ENCODE measurements at places on chromosomes 5 and 9.

- no peak for DNase-seq
Observed at GRCh38 chr9:26462213-26462612, 430.4 kb downstream of the CAAP1 start.

DNA sequence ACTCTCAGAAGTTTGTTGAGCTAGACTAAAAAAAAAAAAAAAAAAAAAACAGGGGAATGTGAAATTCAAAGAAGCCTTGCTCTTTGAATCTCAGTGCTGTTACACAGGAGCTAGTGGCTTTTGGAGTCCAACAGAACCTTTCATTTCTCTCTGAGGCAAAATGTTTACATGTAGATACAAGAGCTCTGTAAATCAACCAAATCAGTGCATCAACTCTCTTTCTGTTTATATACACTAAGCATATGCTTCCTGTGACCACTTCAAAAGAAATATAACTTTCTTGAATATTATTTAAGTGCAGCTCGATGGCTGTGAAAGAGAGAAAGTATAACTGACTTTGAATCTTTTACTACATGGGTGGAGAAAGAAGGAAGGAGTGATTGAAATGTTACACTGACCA, 115.3 kb upstream of the ITGA1 start:
- no peak for DNase-seq

- no peak for DNase-seq
Observed at GRCh38 chr9:105158020-105158419, 86.4 kb upstream of the SLC44A1 start.

- DNase-seq: no peak
Observed at GRCh38 chr5:88819301-88819999, 63.5 kb downstream of the MEF2C start.

- DNase-seq: no peak
Observed at GRCh38 chr9:34240006-34240405, 61.2 kb downstream of the UBAP1 start.

GRCh38 chr5:154937186-154937717, 759 bp downstream of the GEMIN5 start:
- DNase-seq: no peak

DNA sequence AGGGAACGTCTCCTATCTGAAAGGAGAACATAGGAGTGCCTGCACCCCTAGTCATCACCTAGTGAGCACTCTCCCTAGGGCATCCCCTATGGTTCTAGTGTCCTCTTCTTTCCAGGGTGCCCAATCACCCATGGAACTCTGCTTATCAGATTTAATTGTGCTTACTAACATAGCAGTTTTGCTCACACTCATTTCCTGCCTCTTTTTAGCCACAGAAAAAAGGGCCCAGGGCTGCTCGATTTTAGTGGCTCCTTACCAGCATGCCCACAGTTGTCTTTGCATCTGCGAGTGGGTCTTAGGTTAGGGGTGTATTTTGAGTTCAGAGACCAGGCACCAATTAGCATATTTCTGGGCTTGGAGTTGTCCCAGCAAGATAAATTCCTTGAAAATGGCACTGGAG, 1110.2 kb downstream of the TAF11L14 start:
- DNase-seq: no peak

GRCh38 chr5:161261668-161262323, 284.7 kb downstream of the GABRB2 start:
- no peak for DNase-seq

GRCh38 chr9:121498150-121498486, 1.5 kb downstream of the GGTA1 start:
- peak; percentile 5 for DNase-seq

- no peak for DNase-seq
Observed at GRCh38 chr5:138963763-138964371, 88.7 kb upstream of the LRRTM2 start.

GRCh38 chr5:160452795-160453194, 31.1 kb downstream of the PTTG1 start:
- no peak for DNase-seq

GRCh38 chr5:173383711-173384110, 55.5 kb upstream of the STC2 start:
- no peak for DNase-seq

- DNase-seq: no peak
Observed at GRCh38 chr9:111348821-111349271, 18.8 kb upstream of the OR2K2 start.

DNA sequence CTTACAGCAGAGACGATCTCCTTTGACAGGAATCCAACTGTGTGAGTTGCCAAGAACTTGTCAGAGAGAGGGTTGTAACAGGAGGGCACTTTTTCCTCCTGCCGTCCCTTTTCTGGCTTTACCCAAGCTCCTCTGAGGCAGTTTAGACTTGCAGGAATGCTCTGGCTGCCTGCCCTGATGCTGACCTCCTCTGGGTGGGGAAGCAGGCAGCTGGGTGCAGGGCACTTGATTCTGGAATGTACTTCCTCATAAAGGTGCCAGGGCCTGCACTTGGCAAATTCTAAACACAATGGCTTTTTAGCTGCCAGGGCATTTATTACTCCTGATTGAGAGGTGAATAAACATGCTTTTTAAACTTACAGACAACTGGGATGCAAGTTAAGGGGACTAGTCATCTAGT, 190.4 kb downstream of the EPB41L4A start:
- no peak for DNase-seq

DNA sequence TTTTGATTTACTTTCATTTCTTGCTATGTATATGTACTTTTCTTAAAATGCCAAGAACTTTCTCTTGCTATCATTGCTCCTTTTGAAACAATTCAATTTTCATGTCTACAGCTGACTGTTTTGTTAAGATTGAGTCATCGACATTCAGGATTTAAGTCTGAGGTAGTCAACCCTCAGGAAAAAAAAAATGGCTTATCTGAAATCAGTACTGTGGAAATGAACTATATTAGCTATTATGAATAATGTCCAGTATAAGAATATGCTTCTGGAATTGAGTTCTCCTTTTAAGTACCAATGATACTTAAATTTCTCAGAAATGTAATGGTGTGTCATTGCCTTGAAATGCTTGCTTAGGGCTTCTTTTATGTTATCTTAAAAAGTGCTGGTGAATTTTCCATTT, 37.9 kb downstream of the TNFAIP8 start:
- no peak for DNase-seq

GRCh38 chr5:179900711-179901110, 7.0 kb downstream of the TBC1D9B start:
- no peak for DNase-seq

DNA sequence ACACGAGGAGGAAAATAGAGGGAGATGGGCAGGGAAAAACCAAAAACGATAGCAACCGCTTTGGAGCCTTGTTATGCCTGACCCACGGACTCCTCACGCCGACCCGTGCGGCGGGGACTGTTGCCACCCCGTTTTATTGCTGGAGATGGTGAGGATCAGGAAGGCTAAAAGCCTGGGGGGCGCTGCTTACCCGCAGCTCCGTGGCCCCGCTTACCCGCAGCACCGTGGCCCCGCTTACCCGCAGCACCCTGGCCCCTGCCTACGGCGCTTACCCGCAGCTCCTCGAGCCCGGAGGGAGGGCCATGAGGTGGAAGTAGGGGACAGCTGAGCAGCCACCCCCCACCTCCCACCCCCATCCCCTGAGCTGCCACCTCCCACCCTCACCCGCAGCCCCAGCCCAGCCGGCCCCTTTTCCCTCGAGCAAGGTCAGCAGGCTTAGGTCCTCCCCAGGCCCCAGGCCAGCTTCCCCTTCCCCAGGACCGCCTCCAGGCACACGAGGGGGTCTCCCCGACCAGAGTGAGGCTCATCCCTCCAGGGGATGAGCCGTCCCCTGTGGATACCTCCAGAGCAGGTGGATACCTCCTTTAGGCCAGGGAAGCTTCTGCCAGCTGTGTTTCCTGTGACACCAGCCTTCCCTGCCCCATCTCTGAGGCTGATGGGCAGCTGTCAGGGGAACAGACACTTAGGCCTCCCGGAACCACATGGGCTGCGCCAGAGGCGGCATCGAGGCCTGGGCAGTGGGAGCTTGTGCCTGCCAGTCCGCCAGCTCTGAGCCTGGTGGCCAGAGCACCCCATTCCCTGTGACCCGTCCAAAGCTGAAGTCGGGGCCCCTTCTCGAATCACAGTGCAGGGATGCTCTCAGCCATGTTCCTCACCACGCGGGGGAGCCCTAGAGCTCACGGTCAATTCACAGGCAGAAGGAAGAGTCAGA, 92.3 kb downstream of the LMX1B start:
- DNase-seq: peak; percentile 66

DNA sequence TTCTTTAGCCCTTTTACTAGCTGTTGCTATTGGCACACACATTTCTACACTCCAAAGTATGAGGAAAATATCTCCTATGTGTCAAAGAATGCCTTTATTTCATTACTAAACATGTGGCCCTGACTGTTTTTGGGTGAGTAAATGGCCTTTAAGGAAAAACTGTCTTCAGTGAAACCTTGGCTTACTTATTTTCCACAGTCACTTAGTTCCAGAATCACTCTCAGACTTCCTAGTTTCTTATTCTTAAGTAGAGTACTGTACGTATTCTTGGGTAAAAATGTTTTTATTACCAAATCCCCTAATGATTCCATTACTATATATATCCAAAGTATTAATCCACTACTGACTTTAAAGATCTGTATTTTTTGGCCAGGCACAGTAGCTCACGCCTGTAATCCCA, 27.5 kb downstream of the ERP44 start:
- DNase-seq: no peak

DNA sequence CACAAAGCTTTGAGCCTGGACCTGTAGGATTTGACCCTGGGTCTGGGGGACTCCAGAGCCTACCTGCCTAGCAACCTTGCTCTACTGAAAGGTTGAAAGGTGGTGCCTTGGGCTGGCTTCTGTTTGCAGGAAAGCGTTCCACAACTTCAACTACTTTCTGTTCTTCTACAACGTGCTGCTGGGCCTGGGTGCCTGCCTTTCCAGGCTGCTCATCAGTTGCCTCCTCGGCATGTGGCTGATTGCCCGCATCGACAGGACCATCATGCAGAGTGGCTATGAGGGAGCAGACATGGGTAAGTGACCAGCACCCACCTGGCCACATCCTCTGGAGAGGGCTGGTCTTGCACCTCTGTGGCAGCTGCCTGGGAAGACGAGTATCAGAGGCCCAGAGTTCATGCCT, 13.6 kb upstream of the CCDC180 start:
- DNase-seq: no peak

- DNase-seq: no peak
Observed at GRCh38 chr9:122065923-122066629, 27.0 kb downstream of the TTLL11 start.

- no peak for DNase-seq
Observed at GRCh38 chr9:93458712-93459111, 5.3 kb upstream of the FAM120AOS start.

DNA sequence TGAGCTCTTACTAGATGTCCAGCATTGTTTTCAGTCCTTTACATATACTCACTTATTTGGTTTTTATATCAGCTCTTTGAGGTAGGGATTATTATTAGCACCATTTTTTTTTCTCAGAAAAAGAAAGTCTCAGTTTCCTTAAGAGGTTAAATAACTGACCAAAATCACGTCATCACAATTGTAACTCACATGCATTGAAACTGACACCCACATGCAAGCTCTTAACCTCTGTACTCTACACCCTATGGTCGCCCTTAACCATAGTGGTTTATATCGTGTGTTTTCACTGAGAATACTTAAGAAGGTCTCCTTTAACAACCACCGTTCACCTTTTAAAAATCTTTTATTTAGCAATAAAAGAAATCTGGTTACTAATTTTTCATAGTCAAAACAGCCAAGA, 61.0 kb downstream of the PRDM6 start:
- no peak for DNase-seq

DNA sequence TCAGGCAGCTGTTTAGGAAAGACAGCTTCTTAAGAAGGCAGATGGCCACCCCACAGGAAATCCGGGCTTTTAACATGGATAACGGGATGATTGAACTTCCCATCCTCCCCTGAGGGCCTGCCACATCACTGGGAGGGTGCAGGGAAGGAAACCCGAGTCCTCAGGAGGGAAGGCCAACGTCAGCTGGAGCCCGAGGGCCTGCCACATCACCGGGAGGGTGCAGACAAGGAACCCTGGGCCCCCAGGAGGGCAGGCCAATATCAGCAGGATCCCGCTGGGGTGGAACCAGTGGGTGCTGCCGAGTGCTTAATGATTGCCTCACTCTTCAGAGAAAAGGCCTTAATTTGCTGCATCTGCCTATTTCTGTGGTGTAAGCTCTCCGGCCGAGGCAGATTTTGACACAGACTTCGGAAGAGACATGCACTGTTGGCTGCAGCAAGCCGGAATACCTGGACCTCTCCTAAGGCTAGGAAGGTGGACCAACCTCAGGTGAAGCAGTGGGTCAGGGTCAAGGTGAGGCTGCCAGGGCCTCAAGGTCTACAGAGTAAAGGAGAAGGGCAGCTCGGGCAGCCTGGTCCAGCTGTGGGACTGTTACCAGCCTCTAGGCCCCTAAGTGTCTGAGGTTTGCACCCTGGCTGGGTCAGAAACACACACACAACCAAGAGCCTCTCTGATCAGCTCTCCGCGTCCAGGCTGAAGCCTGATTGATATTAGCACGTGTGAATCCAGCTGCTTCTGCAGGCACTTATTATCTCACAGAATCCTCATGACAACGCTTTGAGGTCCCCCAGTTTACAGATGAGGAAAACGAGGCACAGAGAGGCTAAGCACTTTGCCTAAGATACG, 14.8 kb upstream of the COL5A1 start:
- DNase-seq: no peak

DNA sequence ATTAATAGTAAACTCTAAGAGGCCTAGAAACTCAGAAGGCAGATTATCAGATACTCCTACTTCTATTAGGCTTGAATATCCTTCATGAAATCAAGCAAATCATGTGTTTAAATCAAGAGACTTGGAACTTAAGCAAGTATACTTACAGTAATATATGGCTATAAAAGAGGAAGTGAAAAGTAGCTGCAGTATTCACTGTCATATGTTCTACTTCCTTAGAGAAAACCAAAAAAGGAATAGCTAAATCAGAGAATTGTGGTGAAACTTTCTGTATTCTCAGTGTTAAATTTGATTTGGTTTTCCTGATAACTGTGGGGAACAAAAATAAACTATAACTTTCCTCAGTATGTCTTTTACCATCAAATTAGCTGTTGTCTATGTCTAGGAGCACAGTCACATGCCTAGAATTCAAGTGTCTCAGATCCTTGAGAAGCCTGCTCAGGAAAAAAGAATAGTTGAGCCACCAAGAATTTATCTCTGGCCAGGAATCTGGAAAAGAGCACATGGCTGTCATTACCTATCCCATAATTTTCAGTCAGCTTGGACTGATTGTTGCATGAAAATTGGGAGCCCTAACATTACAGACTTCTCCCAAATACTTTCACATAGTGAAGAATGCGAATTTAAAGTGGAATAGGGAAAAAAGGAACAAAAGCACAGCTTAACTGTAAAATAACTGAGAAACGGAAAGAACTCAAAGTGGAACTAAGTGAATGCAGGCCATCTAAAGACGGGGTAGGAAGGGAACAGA, 1.7 kb downstream of the FKBP15 start:
- DNase-seq: no peak

- no peak for DNase-seq
Observed at GRCh38 chr5:158484150-158484549, 615.6 kb downstream of the EBF1 start.

- DNase-seq: no peak
Observed at GRCh38 chr5:172466062-172466461, 11.7 kb upstream of the SH3PXD2B start.

DNA sequence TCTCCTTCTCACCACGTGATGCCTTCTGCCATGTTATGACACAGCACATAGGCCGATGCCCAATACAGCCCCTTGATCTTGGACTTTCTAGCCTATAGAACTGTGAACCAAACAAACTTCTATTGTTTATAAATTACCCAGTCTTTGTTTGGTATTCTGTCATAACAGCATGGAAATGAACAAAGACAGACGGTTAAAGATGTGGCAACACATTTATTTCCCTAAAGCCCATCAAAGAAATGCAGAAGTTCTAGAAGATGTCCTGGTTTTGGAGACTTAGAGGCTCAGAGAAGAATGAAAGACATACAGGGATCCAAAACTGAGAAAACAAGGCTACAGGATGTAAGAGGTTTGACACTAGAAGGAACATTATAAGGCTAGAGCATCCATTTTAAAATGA, 600.8 kb upstream of the DAB2 start:
- no peak for DNase-seq
